ENCODE measurements at places on chromosomes 7 and 10.

DNA sequence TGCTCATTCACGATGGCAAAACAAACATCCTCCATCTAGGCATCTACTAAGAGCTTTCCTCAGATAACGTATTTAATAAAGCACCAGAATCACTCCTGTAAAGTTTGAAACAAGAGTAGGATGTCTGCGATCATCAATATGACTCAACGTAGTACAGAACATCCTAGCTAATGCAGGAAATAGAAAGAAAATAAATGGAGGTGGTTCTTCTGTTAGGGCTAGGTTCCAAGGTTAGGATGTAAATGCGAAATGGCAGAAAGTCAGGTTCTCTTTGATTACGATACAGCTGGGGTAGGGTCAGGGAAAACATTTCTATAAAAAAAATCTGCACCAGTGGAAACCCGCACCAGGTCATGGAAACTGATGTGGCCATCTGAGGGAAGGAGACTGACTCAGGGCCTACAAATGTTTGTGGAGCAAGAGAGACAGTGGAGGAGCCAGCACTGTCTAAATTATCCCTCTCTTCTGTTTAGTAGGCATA, 29.1 kb downstream of the CCDC6 start:
- no peak for DNase-seq

- no peak for DNase-seq
These were observed 82.9 kb downstream of the VIPR2 start for GRCh38 chr7:159061674-159062212.

GRCh38 chr7:28095231-28095630, 85.4 kb downstream of the JAZF1 start:
- no peak for DNase-seq

GRCh38 chr10:43222210-43222720, 44.6 kb downstream of the RASGEF1A start:
- DNase-seq: no peak

DNA sequence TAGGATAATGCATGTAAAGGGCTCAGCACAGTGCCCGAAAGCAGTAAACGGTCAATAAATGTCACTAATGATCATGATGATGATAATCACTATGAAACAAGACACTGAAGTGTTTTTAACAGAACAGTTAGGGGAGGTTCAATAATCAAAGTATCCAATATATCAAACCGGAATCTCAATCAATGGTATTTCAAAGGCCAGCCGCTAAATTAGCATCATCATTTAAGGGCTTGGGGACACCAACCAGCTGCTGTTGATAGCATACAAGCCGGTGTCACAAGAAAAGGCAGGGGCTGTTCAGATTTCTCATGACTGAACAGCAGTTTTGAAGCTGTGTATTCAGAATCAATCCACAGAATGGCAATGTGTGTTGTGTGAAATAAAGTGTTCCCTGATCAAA, 316.0 kb upstream of the NPVF start:
- no peak for DNase-seq

DNA sequence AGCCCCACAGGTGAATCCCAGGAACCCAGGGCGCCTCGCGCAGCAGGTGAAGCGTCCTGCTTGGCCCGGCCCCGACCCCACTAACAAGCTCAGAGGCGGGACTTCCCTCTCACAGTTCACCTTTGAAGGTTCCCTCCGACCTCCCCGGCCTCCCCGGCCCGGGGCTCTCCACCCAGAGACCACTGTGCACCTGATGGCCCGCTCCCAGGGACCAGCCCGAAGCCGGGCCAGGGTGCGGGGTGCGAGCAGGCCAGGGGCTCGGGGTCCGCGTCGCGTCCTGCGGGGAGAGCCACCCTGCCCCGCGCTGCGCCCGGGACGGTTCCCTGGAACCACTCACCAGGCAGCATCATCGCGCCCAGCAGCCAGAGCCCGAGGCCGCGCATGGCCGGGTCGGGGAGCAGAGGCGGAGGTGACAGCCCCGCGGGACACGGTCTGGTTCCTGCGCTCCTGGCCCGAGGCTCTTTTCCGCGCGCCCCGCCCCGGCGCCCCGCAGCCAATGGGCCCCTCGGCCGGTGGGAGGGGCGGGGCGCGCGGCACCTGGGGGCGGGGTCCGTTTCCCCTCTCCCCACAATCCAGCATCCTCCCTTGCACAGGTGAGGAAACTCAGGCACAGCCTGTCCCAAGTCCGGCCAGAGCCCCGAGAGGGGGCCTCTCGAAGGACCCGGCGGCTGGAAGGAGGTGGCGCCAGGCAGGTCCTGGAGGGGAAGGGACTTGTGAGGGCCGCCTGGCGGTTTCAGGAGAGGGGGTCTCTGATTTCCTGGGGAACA, at the start of gene ADAM8:
Gene ADAM8, minus strand, starts transcription at position 434 of the 767 bp plus-strand sequence. Its CDS starts 51 bp downstream, at position 383.
- DNase-seq: no peak

DNA sequence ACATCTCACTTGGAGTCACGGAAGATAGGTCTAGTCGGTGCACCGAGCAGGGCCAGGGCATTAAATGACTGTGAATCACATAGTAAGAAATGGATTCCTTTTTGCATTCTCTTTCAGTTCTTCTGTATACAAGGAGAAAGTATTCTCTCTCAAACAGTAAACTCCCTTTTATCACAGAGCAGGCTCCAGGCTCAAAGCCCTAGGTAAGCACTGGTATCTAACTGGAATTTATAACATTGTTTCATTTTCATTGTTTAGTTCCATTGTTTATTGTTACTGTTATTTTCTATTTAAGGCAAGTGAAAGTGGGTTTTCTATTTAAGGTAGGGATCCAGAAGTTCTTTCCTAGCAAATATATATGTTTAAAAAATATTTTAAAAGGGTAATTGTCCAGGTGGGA, 44.1 kb upstream of the CDK1 start:
- no peak for DNase-seq

DNA sequence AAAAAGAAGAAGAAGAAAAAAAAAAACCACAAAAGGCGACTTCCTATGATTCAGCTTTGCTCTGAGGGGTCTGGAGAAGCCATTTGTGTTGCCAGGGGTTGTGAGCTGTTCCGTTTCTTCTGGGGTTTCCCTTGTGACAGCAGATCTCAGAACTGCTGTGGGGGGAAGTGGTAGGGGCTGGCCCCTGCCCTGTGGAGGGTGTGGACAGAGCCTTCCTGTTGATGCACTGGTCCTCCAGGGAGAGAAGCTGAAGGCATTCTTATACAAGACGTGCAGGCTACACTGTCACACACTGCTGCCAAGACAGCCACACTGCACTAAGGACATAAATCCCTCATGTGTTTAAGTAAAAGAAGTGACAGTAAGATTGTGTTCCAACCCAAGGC, 17.3 kb upstream of the CSGALNACT2 start:
- peak; percentile 26 for DNase-seq

GRCh38 chr7:11648101-11648500, 183.9 kb downstream of the THSD7A start:
- DNase-seq: no peak

- DNase-seq: no peak
These were observed 78.9 kb upstream of the DDC start for GRCh38 chr7:50644114-50644513.

GRCh38 chr7:22578007-22578733, 78.2 kb upstream of the STEAP1B start:
- DNase-seq: no peak

DNA sequence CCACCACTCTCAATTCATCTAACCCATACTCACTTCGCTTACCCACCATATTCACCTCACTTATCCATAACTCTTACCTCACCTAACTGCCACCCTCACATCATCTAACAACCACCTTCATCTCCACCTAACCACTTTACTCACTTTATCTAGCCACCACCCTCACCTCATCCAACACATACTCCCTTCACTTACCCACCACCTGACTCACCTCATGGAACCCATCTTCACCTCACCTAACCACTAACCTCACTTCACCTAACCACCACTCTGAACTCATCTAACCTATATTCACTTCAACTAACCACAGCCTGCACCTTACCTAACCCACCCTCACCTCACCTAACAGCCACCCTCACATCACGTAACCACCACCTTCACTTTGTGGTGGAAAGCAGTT, 84.2 kb downstream of the VIPR2 start:
- no peak for DNase-seq

GRCh38 chr10:118447478-118448270, 105.5 kb upstream of the FAM204A start:
- DNase-seq: no peak

DNA sequence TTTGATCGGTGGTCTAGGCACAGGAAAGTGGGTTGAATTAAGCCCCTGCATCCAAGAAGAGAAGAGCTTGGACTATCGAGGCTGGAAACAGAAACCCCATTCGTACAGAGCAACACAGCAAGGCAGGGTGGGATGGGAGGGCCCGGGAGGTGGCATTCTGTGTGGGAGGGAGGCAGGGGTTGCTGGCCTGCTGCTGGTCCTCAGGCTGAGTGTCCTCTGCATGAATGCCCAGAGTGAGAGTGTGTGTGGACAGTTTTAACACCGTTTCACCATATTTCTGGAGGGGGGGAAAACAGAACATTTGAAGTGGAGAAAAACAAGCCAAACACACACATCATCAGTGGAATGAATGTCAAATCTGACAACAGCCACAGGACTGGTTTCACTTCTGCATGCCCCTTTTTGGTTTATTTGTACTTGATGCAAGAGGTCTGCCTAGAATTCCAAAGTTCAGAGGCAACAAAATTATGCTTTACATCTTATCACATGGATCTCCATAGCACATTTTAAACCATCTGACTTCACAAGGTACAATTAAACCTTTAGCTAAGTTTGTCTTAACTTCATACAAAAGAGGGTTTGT, 11.1 kb upstream of the ENO4 start:
- no peak for DNase-seq

DNA sequence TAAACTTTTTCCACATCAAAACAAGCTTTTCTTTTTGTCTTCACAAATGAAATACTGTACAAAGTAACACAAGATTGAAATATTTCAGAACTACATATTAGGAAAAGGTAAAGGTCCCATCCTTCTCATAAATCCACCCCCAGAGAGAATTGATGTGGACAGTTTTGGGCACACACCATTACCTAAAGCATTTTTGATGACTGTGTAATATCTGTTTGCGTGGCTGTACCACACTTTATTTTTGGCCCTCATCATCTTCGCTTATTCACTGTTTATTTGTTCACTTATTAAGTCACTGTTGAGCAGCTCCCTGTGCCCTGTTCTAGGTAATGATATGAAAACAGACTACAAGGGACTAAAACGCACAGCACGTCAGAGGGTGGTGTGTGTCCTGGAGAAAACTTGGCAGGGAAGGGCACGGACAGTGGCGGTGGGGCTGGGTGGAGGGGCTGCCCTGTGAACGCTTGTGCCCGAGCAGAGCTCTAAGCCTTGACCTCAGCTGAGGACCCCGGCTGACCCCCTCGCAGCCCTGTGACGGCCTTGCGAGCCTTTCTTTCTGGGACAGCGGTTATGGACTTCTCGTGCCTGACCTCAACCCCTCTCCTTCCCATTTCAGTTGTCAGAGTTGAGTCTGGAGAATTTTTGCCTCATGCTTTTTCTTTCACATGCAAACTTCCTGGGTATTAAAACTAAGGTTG, 241.3 kb downstream of the EMX2 start:
- DNase-seq: no peak

DNA sequence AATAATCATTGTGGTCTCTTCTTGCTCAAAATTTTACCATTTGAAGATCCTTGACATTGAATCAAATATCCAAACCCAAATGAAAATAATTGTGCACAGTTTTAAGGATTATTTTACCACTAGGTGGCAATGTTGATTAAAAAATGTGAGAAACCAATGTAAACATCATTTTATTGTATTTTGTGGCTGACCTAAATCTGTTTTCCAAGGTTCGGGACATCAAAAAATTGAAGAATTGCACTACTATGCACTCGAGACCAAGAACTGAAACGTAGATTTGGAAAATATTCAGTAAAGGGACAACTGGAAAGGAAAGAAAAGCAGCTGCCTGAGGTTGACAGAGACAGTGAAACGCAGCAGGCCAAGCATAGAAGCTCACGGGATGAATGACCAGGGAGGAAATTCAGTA, 259.3 kb downstream of the SNX13 start:
- no peak for DNase-seq

DNA sequence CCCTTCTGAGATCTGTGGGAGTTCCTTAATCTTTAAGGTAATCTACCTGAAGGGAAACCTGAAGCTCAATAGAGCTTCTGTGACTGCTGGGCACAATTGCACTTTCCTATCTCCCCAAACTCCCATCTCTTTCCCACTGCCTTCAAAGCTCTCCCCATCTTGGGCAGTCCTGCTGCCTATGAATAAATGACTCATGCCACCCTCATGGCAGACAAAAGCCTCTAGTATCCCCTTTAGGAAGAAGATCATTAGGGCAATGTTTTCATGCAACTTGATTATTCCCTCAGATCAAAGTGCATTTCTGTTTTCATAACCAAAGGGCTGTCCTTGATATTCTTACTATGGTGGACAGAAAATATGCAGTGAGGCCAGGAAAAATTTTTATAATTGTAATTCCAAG, 704.9 kb upstream of the LRRN3 start:
- no peak for DNase-seq

GRCh38 chr7:2018569-2019460, 213.9 kb downstream of the MAD1L1 start:
- peak; percentile 84 for DNase-seq

GRCh38 chr10:53601260-53601875, 828.8 kb upstream of the MBL2 start:
- DNase-seq: no peak

DNA sequence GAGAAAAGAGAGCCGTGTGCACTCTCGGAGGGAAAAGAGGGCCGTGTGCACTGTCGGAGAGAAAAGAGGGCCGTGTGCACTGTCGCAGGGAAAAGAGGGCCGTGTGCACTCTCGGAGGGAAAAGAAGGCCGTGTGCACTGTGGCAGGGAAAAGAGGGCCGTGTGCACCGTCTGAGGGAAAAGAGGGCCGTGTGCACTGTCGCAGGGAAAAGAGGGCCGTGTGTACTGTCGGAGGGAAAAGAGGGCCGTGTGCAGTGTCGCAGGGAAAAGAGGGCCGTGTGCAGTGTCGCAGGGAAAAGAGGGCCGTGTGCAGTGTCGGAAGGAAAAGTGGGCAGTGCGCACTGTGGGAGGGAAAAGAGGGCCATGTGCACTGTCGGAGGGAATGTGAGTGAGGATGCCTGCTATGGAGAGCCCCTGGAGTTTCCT, 188.7 kb downstream of the DNAJB6 start:
- peak; percentile 1 for DNase-seq

DNA sequence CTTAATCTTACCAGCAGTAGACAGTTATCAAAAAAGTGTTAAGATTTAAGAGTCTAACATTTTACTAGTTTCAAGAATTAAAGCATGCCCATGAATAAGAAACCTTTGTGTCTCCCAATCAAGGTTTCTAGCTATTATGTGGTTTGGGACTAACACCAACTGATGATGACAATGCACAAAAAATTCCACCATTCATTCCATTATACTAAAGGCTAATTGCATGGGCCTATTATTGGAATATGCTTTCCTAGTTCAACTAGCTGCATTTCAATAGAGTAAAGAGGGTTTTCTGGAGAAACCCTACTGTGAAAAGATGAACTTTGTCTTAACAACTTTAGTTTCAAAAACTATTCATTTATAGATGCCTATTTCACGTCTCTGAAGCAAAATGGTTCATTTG, 44.6 kb downstream of the UBE2H start:
- DNase-seq: no peak

GRCh38 chr10:96765406-96766240, 45.3 kb upstream of the PIK3AP1 start:
- peak; percentile 73 for DNase-seq

- no peak for DNase-seq
These were observed 346.0 kb downstream of the FRMD4A start for GRCh38 chr10:13984647-13985155.

- no peak for DNase-seq
These were observed 41.1 kb downstream of the BLVRA start for GRCh38 chr7:43799605-43800004.
